Fibroblast of skin of left quadriceps (primary cell): ENCODE measurements at places on chromosomes 13 and 19.

DNA sequence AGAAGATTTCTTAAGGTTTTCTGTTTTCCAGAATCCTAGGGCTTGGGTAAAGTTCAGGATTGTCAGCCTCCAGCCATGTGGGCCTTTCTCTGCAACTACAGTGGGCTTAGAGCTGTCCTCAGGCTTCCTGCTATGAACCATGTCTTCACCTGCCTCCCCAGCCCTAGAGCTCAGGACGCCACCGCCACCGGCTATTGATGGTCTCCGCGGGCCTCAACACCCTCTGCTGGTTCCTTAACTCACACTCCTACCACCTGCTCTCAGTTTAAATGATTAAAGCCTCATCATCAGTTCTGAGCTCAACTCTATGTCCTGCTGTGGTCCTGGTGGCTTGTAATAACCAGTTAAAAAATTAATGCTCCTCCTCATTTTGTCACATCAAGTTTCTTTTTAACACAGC, 221.0 kb downstream of the EFNB2 start:
- DNase-seq, result no peak

DNA sequence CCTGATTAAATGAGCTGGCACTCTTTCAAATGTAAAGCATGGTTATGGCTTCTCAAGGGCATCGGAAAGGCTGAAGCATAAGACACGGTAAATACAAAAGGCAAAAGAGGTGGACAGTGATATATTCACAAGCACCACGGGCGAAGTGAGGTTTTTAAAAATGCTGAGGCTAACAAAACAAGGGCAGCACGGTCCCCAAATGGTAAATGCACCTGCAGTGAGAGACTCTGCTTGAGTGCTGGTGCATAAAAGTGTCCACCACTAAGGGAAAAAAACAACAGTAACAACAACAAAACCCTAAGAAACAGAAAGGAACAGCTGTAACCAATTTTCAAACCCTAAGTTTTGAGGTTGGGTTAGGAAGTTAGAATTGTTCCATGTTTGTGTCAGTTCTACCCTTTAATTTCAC, 234.9 kb downstream of the PCDH9 start:
- no peak for DNase-seq

DNA sequence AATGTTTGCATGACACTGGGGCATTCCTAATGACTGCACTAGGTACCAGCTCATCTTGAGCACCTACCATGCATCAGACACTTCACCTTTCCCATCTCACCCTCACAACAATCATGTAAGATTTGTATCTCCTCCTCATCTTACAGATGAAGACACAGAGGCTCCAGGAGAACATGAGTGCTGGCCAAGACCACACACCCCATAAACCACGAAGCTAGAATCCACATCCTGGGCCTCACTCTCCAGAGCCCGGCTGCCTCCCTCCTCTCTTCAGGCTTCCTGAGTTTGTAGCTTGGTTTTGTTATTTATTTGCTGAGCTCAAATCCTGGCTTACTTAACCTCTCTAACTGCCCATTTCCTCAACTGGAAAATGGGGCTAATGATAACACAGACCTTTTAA, 25.9 kb downstream of the FAM216B start:
- no peak for DNase-seq

DNA sequence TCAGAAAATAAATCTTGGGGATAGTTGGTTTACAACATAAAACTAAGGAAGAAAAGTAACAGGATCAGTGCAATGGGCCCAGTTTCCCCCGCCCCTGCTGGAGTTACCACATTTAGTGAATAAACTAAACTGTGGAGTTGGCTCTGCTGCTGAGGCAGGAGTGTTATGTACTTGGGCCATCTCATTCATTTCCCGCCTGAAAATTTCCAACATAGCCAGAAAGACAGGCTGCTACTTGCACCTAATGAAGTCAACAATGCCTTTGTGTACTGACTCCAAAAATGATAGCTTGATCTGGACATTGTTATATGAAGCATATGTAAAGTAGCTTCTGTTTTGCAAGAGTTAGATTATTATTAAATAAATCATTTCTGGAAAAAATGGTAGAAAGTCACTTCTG, 7.9 kb upstream of the RNASEH2B start:
- no peak for DNase-seq

DNA sequence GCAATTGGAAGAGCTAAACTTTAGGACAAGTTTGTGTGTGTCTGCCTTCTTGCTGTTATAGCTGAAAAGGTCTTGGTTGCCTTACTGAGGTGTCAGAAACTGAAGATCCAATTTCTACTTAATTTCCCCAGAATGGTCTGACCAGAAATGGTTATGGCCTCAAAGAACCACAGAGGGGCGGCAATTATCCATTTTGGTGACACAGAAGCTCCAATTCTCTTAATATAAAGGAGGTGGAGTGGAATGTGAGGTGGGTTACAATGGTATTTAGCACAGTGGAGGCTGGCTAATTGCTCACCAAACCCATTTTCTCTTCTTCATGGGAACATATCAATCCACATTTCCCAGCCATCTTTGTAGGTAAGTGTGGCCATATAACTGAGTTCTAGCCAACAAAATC, 1157.2 kb downstream of the OLFM4 start:
- no peak for DNase-seq

GRCh38 chr19:29089315-29089870, 123.6 kb downstream of the UQCRFS1 start:
- no peak for DNase-seq

GRCh38 chr13:30175166-30175565, 132.2 kb downstream of the KATNAL1 start:
- DNase-seq, result no peak

GRCh38 chr13:46475541-46475991, 77.4 kb upstream of the LRCH1 start:
- no peak for DNase-seq

GRCh38 chr19:29695765-29696564, 19.1 kb downstream of the C19orf12 start:
- DNase-seq, result no peak

- no peak for DNase-seq
These were observed 115.3 kb downstream of the RBM26 start for GRCh38 chr13:79290595-79291244.

GRCh38 chr13:30873499-30873898, 32.6 kb upstream of the MEDAG start:
- DNase-seq, result no peak

- no peak for DNase-seq
These were observed 836 bp upstream of the CDC42EP5 start for GRCh38 chr19:54473892-54474372.

- DNase-seq, result no peak
These were observed 190.4 kb upstream of the SOX1 start for GRCh38 chr13:111876506-111876905.

GRCh38 chr19:38547421-38547820, 70.3 kb downstream of the MAP4K1 start:
- DNase-seq, result no peak

DNA sequence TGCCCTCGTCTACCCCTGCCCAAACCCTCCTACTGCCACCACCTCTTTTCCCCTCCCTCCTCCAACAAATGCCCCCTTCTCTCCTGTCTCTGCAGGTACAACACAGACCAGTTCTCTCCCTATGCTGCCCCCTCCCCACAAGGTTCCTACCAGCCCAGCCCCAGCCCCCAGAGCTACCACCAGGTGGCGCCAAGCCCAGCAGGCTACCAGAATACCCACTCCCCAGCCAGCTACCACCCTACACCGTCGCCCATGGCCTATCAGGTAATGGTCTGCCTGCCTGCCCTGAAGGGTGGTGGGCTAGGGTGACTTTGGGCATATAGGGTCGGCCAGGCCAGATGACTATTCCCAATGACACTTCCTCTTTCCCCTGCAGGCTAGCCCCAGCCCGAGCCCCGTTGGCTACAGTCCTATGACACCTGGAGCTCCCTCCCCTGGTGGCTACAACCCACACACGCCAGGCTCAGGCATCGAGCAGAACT, 6.5 kb upstream of the TIMM50 start:
- DNase-seq, result no peak

- DNase-seq, result no peak
These were observed 21.2 kb downstream of the DNMT1 start for GRCh38 chr19:10173527-10173926.

GRCh38 chr19:49906879-49907564, 10.3 kb upstream of the IL4I1 start:
- no peak for DNase-seq
